Pancreas (tissue), 10 donors: ENCODE measurements at places on chromosomes 3 and 15. TPM values are rescaled to one million over a fixed set of nuclear protein-coding genes. Genes with fewer than 3 reads are reported as not detected.

ICE2 gene
- polyA plus RNA-seq: 13.7 TPM

GPR27 gene
- polyA plus RNA-seq: 4.6 TPM

CFAP100 gene
- polyA plus RNA-seq: not detected

DUOXA1 gene
- polyA plus RNA-seq: 0.11 TPM

STAC gene
- 0.12 TPM for polyA plus RNA-seq

NR2E3 gene
- polyA plus RNA-seq: 0.59 TPM

GRCh38 chr15:81026836-81027599 lies 26.3 kb downstream of the TLNRD1 start:
- no peak for DNase-seq

GRCh38 chr3:55458181-55458790 lies 28.8 kb downstream of the WNT5A start:
- DNase-seq: no peak

GRCh38 chr15:45618813-45619212 lies 16.0 kb upstream of the SQOR start:
- DNase-seq: no peak

DNA sequence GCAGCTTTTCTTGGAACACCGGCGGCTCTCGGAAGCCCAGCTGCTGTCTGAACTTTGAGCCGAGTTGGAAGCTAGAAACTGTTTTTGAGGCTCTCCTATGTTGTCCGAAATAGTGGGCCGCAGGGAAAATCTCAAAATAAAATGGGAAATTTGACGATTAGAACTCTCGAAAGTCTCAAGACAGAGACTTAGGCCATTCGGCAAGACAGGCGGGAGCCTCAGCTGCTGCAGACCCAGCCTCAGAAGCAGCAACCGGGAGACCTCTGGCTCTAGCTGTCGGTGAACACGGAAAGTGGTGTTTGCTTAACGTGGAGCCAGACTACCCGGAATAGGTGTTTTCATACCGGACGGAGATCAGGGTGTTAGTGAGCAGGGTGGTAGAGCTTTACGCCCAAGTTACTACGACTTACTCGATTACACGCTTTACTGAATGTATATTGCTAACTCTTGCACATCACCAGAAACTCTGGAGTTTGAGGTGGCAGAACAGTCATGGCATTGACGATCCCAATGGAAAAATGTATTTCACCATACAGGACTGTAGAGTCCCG lies 357 bp upstream of the MAN2C1 start:
- DNase-seq: no peak

GRCh38 chr3:53164911-53165310 lies 3.9 kb downstream of the PRKCD start:
- DNase-seq: no peak

DNA sequence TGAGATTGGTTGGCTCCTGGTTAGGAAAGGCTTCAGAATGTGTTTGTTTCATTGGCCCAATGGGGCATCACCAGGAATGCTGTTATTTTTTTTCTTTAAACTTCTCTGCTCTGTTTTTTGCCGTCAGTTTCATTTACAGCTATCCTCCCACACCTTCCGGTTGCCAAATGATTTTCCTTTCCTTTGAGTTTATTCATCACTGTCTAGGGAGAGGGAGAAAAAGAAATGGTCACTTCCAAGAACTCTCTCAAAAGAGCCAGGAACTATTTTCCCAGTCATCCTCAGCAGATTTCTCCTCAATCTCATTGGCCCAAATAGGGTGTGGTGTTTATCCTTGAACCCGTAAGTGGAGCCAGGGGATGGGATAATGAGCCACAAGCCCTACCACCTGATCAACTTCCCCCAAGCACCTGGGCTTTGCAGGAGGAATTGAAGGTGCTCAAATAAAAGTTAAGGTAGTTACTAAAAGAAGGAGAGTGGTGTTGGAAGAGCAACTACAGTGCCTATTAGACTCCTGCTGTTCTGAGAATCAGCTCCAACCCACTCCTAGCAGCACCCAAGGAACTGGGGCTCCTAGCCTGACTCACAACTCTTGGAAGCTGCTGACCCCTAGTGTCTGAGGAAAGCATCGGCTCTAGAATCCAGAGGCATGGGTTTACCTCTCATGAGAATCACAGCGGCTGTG lies 183.8 kb upstream of the IL12A start:
- no peak for DNase-seq

- DNase-seq: no peak
Observed at GRCh38 chr3:72238010-72238691, 453.2 kb upstream of the PROK2 start.

DNA sequence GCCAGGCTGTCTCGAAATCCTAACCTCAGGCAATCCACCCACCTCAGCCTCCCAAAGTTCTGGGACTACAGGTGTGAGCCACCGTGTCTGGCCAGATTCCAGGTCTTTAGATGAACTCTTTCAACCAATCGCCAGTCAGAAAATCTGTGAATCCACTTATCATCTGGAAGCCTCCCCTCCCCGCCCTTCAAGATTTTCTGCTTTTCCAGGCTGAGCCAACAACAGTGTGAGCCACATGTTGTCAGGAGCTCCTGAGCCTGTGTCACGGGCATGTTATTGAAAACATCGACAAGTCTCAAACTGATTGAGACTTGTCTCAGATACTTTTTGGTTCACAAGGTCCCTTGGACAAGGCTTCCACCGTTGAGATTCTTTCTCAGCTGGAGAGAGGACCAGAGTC lies 52.0 kb upstream of the TRPM1 start:
- no peak for DNase-seq

GRCh38 chr3:33392703-33393125 lies 47.5 kb downstream of the UBP1 start:
- no peak for DNase-seq
